GM23338 (cell line): ENCODE measurements at places on chromosomes 16 and 17.

- DNase-seq = no peak
Measured at GRCh38 chr17:75442168-75443103, 14.0 kb upstream of the TMEM94 start.

GRCh38 chr16:69888005-69888590 is 63.0 kb upstream of the CLEC18A start:
- no peak for DNase-seq

GRCh38 chr17:74796211-74796610 is 20.1 kb upstream of the NAT9 start:
- DNase-seq = no peak

DNA sequence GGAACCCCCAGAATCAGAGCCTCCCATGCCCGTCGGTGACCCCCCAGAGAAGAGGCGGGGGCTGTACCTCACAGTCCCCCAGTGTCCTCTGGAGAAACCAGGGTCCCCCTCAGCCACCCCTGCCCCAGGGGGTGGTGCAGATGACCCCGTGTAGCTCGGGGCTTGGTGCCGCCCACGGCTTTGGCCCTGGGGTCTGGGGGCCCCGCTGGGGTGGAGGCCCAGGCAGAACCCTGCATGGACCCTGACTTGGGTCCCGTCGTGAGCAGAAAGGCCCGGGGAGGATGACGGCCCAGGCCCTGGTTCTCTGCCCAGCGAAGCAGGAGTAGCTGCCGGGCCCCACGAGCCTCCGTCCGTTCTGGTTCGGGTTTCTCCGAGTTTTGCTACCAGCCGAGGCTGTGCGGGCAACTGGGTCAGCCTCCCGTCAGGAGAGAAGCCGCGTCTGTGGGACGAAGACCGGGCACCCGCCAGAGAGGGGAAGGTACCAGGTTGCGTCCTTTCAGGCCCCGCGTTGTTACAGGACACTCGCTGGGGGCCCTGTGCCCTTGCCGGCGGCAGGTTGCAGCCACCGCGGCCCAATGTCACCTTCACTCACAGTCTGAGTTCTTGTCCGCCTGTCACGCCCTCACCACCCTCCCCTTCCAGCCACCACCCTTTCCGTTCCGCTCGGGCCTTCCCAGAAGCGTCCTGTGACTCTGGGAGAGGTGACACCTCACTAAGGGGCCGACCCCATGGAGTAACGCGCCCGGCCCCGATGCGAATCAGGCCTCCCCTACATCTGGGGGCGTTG is 4.0 kb downstream of the TPSG1 start:
- DNase-seq = no peak

DNA sequence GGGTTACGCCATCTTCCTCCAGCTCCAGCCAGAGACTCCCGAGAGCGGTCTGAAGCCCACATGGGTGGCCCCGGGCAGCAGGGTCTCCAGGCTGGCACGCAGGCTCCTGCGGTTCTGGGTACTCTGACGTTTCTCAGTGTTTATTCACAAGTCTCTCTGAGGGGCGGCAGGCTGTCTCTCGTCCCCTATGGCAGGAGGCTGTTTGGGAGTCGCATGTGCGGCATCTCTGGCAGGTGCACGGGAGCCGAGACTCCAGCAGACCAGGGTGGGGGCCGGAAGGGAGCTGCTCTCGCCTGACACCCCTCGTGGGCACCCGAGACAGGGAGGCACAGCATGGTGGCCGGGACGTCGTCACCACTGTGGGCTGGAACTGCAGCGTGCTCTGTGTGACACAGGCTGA is 48.1 kb downstream of the ZNF778 start:
- no peak for DNase-seq

GRCh38 chr16:49491106-49491670 is 117.6 kb downstream of the C16orf78 start:
- peak; percentile 5 for DNase-seq

DNA sequence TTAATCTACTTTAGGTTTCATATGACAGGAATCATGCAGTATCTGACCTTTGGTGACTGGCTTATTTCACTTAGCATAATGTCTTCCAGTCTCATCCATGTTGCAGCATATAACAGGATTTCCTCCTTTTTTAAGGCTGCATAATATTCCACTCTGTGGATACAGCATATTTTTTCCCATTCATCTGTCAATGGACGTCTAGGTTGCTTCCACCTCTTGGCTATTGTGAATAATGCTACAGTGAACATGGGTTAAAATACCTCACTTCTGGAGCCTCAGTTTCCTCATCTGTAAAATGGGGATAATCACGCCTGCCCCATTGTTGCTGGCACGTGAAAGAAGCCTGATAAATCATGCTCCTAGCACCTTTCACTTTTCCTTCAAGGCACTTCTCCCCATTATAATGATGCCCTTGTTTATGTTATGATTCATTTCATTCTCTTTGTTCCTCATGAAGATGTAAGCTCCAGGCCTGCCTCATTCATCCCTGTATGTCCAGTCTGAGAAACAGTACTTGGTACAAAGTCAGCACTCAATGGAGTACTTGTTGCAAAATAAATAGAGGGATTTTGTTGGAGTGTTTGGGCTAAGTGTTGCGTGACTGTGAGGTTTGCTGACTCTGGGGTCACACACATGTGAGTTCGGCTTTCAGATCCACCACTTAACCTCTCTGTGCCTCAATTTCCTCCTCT is 59.6 kb downstream of the ABAT start:
- DNase-seq = no peak

DNA sequence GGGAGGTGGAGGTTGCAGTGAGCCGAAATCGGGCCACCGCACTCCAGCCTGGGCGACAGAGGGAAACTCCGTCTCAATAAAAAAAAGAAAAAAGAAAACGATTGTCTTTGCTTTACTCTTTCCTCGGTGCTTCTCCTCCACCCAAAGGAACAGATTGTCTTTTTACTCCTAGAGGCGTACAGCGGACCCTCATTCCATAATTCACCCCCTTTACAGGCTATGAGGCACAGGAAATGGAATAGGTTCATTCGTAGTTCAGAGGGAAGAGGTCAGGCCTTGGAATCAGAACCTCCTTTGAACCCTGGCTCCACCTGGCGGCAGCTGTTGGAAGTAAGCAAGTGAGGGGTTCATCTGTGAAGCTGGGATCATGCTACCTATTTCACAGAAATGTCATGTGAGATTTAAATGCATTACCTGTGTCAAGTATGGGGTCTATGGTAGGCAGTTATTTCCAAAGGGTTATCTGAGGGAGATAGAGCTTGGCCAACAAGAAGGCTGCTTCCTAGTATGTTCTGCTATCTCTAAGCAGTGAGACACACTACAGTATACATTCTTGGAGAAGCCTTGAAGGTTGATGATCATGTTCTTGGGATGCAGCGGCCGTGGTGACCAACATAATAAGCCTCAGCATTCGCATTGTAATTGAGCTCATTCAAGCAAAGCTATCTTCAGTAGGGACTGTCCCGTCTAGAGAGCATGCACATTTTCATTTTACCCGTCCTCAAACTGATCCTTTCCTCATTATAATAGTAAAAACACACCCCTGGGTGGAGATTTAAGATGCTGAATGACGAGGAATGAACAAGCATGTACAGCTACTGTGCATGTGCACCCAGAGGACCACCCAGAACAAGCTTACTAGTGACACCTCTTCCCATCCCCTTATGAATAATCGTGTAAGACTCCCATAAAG is 18.7 kb upstream of the ZNF689 start:
- peak; percentile 91 for DNase-seq

- no peak for DNase-seq
Measured at GRCh38 chr17:8052256-8053252, 13.7 kb downstream of the ALOX15B start.

GRCh38 chr17:73396431-73397277 is 84.9 kb upstream of the CDC42EP4 start:
- no peak for DNase-seq

- DNase-seq = peak; percentile 66
Measured at GRCh38 chr16:85569615-85570212, 43.4 kb upstream of the GSE1 start.

DNA sequence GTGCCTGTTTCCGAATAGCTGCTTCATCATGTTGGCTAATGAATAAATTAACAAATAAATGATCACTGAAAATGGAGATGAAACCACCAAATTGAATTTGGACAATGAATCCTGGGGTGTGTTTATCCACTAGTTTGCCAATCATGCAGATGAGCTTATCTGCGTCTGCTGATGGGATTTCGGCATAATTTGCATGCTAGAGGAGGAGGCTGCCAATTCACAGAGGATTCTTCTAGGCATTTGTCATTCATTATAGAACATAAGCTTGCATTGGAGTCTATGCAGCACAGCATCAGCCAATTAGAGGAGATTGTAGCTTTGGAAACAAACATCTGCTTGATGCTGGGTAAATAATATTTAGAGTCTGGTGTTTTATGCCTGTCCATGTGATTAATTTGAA is 123.1 kb downstream of the NPIPB5 start:
- peak; percentile 57 for DNase-seq

DNA sequence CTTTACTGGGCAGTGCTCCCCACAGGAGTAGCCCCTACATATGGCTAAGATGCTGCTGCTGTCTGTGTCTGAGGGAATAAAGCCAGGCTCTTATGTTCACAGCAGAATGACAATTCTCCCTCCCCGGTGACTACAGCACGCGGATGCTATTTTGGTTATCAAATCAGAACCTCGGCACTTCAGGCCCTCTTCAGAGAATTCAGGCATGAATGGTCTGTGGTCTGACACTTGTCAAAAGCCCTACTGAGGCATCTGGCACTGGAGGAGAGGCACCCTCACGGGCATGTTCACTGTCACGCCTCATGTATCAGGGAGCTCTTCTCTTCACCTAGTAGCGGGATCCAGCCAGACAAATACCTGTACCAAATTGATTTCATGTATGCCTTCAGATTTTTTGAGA is 30.4 kb downstream of the KIAA0513 start:
- no peak for DNase-seq

DNA sequence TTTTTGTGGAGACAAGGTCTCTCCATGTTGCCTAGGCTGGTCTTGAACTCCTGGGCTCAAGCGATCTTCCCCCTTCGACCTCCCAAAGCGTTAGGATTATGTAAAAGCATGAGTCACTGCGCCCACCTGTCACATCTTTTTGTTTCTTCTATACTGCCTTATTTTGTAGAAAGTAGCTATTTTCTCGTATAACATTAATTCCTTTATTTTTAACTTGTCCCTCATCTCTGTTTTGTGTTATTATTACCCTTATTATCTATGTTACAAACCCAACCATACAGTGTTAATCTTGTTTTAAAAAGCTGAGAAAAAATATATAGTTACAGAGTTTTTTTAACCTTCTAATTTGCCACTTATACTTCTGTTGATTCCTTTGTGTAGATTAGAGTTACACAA is 1.4 kb upstream of the TXNDC11 start:
- no peak for DNase-seq

DNA sequence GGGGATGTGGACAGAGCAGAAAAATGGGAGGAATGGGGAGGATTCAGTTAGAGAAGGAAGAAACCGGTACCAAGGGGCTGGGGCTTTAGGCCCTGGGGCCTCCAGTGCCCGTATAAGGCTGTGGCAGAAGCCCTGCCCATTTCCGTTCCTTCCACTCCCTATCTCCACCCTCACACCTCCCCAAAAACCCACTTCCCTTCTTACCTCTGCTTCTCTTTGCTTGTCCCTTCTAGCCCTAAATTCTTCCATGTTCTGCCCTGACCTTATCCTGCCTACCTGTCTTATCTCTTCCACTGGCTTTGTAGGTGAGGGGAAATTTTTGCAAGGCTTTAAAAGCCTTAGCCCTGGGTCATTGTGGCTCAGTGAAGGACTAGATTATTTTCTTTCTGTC is 4.1 kb downstream of the RNF167 start:
- DNase-seq = peak; percentile 32

DNA sequence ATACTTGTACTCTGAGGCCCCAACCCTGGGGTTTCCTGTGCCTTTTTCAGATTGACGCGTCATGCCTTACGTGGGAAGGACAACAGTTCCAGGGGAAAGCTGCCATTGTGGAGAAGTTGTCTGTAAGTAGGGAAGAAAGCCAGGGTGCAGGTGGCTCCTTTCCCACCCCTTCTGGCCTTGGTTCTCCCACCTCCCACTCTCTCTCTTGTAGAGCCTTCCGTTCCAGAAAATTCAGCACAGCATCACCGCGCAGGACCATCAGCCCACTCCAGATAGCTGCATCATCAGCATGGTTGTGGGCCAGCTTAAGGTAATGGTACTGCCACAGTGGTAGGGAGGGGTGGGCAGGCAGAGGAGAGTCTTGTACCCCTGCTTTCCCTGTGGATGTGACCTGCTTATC is 4.6 kb upstream of the EDC4 start:
- no peak for DNase-seq

DNA sequence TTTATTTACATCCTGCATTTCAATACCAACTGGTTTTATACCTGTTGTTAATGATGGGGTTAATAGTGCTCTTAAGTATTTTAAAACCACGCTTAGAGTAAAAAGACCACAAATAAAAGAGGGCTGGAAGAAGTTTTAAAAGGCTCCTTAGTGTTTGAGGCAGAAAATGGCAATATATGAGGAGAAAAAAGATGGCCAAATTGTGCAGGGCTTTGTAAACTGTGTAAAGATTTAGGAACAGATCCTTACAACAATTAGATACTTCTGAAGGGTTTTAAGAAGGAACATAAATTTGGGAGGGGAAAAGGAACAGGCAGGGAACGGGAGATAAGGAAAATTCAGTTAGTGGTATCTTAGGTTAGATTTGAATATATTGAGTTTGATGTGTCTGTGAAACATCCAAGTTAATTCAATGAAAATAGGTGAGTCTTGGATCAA is 12.7 kb downstream of the CDC27 start:
- DNase-seq = no peak

DNA sequence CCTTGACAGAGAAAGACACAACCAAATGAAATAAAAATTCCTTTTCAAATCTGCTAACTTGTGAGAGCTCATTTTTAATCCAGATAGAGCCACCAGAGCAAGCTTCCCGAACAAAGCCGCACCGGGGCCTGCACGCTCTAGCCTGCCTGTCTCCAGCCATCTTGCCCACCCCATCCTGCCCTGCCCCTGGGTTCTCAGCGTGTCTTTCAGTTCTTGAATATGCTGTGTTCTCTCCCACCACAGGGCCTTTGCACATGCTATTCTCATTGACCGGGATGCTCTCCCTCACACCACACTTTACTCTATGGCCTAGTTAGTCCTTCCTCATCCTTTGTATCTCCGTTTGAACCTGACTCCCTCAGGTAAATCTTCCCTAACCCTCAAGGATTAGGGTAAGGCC is 14.7 kb downstream of the SMIM5 start:
- no peak for DNase-seq

DNA sequence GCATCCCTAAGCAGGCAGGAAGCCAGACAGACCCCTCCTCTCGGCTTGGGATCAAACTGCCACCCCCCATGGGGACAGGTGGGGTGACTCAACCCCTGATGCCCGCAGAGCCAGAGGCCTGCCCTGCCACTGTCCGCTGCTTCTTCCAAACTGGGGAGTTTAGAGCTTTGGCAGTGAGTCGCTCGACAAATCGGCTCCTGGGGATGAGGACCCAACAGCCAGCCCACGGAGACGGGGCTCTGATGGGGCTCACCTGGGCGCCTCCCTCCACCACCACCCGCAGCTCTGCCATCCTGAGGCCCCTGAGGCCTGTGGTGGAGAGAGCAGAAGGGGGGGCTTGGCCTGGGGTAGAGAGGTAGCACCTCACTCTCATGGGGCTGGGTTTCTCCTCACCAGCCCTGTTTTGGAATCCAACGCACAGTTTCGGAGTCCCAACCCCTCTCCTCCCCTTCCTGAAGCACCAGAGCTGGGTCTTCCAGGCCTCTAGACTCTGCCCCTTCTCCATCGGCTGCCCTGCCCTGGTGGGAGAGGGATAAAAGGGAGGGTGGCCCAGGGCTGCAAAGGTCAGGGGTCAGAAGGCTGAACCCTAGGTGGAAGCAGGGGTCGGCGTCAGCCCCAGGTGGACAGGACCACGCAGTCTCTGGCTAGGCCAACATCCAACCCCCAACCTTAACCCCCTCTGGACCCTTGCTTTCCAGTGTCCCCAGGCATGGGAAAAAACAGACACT is 5.8 kb downstream of the PRSS22 start:
- DNase-seq = no peak
